ENCODE measurements at places on chromosomes 6 and 20. TPM values are rescaled to one million over a fixed set of nuclear protein-coding genes. Genes with fewer than 3 reads are reported as not detected.

Gene CD109
- total RNA-seq, result 64.8 TPM

Gene SMIM26
- total RNA-seq, result 84.3 TPM

DNA sequence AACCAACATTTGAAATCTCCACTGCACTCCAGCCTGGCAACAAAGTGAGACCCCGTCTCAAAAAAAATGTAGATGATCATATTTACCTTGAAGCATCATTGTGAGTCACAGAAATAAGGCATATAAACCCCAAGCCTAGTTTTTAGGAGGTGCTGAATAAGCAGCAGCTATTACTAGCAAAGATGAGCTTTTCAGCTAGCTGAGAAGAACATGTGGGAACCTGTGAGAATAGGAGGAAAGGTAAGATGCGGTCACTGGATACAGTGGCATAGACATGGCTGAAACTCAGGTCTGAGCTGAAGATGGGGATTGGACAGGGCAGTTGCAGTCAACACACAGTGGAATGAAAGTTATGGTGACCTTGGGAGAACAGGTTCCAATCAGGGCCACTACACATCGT is 284.3 kb upstream of the IRAK1BP1 start:
- no peak for DNase-seq

- no peak for DNase-seq
Observed at GRCh38 chr6:144139817-144140216, 10.5 kb upstream of the STX11 start.

Gene DEK
- total RNA-seq, result 160 TPM

All from LHCN-M2 (cell line).